H7 (cell line): ENCODE measurements at places on chromosomes 3 and 15. TPM values are rescaled to one million over a fixed set of nuclear protein-coding genes. Genes with fewer than 3 reads are reported as not detected.
A peak's percentile ranks its signal among the peaks of the same experiment; 100 is the strongest.

GRCh38 chr15:91472316-91472756 lies 372.3 kb downstream of the SV2B start:
- no peak for DNase-seq

GRCh38 chr3:178200316-178200715 lies 335.9 kb upstream of the KCNMB2 start:
- no peak for DNase-seq

- DNase-seq, result no peak
Observed at GRCh38 chr3:25025236-25025635, 402.8 kb upstream of the RARB start.

DNA sequence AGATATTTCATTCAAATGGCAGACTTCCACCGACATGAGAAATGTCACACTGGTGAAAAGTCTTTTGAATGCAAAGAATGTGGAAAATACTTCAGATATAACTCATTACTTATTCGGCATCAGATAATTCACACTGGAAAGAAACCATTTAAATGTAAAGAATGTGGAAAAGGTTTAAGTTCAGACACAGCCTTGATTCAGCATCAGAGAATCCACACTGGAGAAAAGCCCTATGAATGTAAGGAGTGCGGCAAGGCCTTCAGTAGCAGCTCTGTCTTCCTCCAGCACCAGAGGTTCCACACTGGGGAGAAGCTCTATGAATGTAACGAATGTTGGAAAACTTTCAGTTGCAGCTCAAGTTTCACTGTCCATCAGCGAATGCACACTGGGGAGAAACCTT lies 8.6 kb upstream of the ZNF621 start:
- DNase-seq, result no peak

DNA sequence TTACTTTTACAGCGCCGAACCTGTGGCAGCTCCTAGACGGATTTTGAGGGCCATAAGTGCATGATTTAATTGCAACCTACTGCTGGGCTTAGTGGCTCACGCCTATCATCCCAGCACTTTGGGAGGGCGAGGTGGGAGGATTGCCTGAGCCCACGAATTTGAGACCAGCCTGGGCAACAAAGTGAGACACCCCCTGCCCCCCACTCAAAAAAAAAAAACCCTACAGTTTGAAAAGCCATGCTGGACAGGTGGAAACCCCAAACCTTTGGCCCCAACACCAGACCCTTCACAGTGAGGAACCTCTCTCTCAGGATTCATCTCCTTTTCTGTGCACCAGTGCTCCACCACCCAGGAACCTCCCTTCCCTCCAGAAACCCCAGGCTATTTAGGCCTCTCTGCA lies 1.1 kb upstream of the CDC25A start:
- no peak for DNase-seq

DNA sequence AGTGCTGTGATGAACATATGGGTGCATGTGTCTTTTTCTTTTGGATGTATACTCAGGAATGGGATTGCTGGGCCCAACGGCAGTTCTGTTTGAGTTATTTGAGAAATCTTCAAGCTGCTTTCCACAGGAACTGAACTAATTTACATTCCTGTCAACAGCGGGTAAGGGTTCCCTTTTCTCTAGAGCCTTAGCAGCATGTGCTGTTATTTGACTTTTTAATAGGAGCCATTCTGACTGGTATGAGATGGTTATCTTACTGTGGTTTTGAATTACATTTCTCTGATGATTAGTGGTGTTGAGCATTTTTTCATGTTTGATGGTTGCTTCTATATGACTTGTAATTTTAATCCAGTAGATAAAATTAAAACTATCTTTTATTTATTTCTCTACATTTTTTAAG lies 1168.6 kb upstream of the ALCAM start:
- DNase-seq, result no peak

DNA sequence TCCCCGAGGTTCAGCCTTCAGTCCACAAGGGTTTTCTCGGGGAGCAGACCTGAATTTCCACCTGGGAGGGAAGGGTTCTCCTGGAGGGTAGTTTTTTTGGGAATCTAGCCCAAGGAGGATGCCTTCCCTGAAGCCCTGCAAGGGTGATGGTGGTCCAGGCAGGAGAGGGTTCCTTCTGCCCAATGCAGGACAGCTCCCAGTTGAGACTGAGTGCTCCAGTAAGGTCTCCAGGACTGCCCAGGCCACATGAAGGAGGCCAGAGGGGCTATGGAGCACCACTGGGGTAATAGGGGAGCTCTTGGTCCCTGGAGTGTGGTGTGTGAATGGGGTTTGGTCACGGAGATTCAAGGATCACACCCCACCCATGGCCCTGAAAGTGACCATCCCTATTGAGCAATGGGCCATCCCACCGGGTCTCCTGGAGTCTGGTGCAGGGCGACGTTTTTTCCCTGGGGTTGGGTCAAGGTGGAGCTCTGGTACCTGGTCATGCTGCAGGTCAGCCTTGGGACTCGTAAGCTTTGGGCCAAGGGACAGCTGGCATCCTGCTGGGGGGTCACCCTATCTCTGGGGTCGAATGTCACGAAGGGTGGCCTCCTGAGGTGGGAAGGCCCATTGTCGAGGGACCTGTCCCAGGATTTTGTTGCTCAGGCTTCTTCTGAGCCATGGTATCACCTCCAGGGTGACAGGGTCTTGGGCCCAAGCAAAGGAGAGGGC lies 196.5 kb downstream of the UBE3A start:
- DNase-seq, result no peak

DNA sequence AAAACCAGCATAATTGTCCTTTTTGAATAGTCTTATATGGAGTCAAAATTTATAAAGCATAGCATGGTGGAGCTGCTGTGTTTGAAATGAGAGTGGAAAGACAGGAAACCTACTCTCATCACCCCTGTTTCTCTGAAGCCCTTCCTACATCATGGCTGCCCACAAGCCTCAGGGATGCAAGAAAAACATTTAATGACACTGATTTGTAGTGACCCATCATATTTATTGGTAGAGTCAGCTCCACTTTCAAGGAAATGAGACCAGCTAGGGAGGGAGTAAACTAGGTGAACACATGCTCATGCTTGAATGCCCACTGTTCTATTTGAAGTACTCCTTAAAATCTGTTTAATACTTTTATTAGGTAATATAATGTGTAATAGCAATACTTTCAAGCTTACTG lies 494.3 kb upstream of the KCNMB2 start:
- no peak for DNase-seq

DNA sequence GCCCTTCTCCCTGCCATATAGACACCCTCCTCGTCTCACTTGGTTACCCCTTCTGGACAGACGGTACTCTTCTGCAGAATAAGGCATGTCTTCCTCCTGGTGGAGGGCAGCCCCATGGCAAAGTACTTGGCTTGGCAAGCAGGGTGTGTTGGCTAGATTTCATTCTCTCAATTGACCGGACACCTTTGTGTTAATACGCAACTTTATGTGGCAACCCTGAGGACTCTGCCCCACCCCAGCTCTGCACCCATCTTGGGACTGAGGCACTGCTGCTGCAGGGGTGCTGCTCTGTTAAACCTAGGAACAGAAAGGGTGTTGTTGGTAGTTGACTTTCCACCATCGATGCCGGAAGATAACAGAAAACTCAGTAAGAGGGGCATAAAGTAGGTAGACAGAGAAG lies 55.2 kb downstream of the PTPRG start:
- DNase-seq, result no peak

DNA sequence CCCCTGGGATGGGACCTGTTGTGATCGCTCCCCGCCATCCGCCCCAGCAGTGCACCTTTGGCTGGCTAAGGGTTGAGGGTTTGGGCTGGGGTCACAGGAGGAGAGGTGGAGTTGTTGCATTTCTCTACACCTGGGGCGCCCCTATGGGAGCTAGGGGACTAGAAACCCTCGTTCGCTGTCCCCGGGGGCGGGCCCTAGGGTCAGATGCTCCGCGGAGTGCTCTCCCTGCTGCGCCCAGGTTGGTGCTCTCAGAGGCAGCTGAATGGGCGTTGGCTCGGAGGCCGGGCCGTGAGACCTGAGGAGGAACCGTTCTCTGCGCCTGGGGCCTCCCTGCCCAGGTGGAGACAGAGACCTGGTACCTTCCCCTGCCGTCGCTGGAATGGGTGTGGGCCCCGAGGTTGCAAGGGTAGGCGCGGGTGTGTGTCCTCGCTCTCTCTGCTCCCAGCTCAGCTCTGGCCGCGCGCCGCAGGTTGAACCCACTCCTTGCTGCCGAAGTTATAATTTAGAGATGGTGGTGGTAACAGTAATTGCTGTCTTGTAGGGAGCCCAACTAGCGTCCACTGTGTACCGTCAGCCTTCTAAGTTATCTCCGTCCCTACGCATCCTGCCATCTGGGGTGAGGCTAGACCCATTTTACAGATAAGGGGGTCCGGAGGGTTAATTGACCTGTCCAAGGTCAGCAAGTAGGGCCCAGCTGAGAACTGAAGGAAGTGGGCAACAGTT lies 965 bp downstream of the FLNB start:
- peak; percentile 82 for DNase-seq

DNA sequence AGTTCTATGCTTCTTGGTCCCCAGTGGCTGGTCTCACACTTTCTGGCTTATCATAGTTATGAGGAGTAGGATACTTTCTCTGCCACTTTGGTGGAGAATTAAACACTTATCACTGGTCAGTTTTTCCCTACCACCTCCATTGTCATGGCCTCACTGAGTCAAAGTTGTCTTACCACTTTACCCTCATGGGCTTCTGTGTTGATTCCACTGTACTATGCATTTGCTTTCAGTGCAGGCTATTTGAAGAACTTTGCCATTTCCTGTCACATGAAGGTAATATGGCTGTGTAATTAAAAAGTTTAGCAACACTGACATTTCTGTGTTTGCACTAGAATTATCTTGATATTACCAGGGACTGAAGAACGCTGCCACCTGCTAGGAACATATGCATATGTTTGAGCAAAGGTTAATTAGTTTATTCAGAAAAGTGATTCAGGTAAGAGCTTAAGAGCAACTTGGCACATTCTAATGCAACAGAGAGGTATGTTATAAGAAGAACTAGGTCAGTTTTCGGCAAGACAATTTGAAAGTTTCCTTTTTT lies 377.3 kb downstream of the PDCD6IP start:
- no peak for DNase-seq

DNA sequence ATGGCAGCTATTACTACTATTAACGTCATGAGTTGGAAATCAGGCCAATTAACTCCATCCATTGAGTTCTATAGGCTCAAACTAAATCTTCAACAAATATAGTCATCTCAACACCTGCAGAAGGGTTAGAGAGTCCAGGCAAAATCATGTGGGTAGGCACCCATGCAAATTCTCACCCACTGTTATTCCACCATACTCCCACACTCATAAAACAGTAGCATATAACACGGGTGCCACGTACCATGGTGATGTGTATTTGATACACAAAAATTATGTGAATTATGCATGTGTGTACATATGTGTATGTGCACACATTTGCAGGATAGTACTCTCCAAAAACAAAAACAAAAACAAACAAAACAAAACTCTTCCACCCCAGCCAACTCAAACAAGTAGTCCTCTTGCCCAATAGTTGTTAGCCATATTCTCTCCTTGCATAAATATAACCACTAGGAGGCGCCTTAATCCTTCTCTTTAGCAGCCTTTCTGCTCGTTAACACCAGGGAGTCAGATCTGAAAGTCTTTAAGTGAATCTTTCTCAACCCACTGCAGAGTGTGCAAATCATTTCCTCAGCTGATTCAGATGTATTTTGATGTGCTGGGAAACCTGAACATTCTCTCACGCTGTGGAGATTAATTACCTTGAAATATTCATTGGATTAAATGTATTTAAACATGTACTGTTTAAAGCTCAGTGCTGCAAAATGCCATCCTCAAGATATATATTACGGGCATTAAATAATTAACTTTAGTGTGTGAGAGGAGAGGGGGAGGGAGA lies 38.0 kb upstream of the COPB2 start:
- DNase-seq, result peak; percentile 50

- DNase-seq, result peak; percentile 11
Observed at GRCh38 chr15:25846377-25846776, 16.8 kb downstream of the ATP10A start.

- DNase-seq, result no peak
Observed at GRCh38 chr15:65805019-65805745, 13.1 kb upstream of the DENND4A start.

DNA sequence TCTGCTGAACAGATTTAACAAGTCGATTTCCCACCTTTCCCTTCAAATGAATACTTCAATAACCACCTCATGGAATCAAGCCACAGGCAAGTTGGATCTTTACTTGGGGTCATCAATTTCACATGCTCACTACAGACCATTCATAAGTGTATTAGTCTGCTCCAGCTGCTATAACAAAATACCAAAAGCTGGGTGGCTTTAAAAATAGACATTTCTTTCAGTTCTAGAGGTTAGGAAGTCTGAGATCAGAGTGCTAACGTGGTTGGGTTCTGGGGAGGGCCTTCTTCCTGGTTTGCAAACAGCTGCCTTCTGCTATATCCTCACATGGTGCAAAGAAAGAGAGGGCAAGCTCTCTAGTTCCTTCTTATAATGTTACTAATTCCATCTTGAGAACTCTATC lies 5.1 kb downstream of the GPR176 start:
- no peak for DNase-seq

GRCh38 chr3:132785292-132785691 lies 63.1 kb upstream of the NPHP3 start:
- DNase-seq, result no peak

GRCh38 chr3:77328690-77329089 lies 288.8 kb downstream of the ROBO2 start:
- DNase-seq, result no peak

DNA sequence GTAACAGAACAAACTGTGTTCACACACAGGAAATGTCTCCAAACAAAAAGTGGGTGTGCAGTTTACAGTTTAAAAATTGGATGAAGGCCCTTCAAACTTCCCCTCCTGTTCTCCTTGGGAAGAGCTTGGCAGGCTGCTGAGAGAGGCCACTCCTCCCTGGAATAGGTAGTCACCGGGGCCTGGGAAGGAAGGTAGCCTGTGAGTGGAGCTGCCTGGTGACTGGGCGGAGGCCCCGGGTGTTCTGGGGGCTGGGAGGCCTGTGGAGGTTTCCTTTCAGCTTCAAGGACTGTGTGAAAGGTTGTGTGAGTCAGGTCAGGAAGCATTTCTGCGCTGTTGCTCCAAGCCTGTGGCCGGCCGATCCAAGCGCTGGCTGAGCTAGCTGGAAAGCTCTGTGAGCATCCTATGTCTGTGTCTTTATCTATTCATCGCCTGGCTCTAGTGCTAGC lies 14.1 kb downstream of the SLCO3A1 start:
- peak; percentile 64 for DNase-seq

DNA sequence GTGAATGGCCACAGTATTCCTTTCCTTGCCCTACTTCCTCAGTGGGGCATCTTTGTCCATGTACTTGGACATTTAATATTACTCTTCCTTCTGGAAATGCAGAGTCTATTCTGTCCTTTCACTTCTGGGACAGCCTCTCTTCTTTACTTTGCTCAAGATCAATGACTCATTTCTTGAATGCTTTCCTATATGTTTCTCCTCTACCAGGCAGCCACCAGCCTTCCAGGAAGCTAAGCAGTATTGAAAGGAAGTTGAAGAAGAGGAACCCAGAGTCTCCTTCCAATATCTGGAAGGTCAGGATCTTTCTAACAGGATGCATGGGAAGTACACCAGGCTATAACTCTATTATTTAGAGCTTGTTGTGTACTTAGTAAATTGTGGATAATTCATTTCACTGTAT lies 182.8 kb downstream of the CD47 start:
- no peak for DNase-seq

The PLSCR4 gene
- total RNA-seq, result 3.3 and 4.8 TPM in 2 replicates

The SGO1 gene
- 20.7 and 21.6 TPM in 2 replicates for total RNA-seq

The HYAL1 gene
- 5.4 and 8.2 TPM in 2 replicates for total RNA-seq

The MAGI1 gene
- total RNA-seq, result 26.4 and 34.8 TPM in 2 replicates

The EPHA3 gene
- total RNA-seq, result 0.31 and 0.33 TPM in 2 replicates

The AGTR1 gene
- 0.03 and 0.30 TPM in 2 replicates for total RNA-seq

The NEIL1 gene
- 14.7 and 23.8 TPM in 2 replicates for total RNA-seq

The ANKRD63 gene
- total RNA-seq, result 0.22 and 0.45 TPM in 2 replicates

The SLC2A2 gene
- not detected in 2 replicates for total RNA-seq

The SPG21 gene
- total RNA-seq, result 53.2 and 59.9 TPM in 2 replicates

The PROS1 gene
- 6.5 and 7.5 TPM in 2 replicates for total RNA-seq

The C2CD4A gene
- total RNA-seq, result not detected in 2 replicates

The HIGD2B gene
- 0.17 and 0.30 TPM in 2 replicates for total RNA-seq

The EXD1 gene
- total RNA-seq, result 0.22 and 0.73 TPM in 2 replicates
